Fibroblast of skin of back (primary cell): ENCODE measurements at places on chromosomes 16 and 17.

- DNase-seq: no peak
Measured at GRCh38 chr17:48755356-48755755, 26.8 kb upstream of the HOXB13 start.

DNA sequence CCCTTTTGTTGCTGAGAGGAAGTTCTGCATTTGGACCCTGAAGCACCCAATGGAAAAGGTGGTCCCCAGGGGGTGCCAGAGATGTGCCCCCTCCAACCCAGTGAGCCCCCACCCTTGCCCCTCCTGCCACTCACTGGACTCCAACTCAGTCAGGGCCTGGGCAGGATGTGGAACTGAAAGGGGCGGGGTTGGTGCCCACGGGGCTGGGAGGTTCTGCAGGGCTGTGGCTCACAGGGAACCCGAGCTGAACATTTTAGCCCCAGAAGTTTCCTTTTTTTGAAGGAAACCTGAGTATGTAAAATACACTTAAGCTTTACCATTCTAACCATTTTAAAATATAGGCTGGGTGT is 15.8 kb upstream of the OGFOD3 start:
- no peak for DNase-seq

DNA sequence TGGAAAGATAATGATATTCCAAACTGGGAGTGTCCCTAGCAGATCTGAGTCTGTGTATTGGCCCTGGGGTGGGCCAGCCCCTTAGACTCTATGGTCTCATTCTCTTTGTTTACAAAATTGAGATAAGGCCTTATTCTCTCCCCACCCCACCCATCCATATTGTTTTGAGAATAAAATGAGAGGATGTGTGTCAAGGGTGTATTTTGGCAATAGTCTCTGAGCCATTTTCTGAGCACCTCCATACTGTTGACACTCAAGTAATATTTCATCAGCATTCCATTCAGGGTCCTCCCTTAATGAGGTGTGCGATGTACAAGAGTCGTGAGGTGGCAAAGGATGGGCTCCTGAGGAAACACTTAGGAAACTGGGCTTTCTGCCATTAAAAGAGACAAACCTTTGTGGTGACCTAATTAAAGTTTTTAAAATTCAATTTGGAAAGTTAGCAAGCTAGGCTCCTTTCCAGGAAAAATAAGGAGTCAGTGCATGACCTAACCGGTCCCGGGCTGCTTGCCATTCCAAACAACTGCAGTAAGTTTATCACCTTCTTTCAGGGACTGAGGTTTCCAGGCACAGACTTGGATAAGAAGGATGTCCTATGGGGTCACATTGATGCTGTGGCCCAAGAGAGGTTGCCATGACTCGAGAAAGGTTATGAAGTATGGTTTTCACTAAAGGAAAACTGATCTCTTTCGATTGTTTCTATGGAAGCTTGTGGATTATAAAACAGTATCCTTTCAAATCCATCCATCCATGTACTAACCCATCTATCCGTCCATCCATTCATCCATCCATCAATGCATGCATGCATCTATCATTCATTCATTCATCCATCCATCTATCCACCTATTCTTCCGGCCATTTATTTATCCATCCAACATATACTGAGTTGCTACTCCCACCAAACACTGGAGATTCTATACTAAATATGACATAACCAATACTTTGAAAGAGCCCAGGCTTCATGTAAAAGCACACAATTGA is 443.3 kb downstream of the UTP18 start:
- DNase-seq: peak; percentile 52

DNA sequence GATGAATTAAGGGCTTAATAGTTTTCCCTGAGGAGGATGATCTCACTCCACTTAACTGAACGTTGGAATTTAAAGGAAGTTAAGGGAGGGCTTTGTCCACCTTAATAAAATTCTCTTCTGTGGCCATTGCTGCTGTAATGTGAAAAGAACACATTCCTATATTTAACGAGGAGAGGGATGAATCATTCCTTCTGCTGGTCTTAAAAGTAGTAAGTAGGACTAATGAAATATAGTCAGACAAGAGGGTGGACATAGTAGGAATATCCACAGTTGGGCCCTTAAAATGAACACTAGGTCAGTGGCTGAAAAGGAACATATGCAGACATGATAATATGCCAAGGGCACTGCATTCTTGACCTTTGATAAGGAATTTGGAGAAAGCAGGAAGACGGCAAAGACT is 405.6 kb downstream of the PMP22 start:
- DNase-seq: peak; percentile 57

DNA sequence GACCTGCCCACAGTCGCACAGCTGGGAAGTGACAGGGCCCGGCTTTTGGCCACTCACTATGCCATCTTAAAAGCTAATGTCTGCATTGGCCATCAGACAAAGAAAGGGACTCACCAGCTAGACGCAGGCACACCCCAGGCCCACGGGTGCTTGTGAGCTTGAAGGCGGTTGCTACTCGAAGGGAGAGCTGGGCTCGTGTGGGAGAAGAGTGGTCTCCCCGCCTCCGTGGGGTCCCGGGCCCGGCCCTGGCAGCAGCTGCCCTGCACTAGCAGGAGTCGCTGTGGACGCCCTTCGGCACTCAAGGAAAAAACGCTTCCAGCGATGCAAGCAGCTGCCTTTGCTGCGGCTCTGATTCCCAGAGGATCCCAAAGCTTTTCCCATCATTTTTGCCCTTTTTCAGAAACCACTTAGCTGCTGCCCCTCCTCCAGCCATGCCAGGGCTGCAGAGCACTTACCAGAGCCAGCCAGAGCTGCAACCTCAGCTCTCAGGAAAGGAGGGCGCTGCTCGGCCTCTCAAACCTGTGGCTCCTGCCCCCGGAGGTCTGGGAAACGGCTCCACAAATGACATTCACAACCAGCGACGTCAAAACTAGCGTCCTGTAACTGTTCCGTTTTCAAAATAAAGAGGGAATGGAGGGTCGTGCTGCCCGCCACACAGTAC is 12.3 kb downstream of the TRPV1 start:
- DNase-seq: no peak

GRCh38 chr16:72680732-72681131 is 367.2 kb downstream of the ZFHX3 start:
- no peak for DNase-seq

DNA sequence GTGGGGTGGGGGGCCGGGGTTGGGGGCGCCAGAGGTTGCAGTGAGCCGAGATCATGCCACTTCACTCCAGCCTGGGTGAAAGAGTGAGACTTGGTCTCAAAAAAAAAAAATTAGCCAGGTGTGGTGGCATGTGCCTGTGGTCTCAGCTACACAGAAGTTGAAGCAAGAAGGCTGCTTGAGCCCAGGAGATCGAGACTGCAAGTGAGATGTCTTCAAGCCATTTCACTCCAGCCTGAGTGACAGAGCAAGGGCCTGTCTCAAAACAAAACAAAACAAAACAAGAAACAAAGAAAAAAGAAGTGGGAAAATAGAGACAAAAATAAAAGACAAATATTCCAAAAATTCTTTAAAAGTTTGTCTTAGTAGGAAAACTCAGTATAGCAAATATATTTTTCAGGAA is 135.1 kb upstream of the CORO6 start:
- DNase-seq: no peak

DNA sequence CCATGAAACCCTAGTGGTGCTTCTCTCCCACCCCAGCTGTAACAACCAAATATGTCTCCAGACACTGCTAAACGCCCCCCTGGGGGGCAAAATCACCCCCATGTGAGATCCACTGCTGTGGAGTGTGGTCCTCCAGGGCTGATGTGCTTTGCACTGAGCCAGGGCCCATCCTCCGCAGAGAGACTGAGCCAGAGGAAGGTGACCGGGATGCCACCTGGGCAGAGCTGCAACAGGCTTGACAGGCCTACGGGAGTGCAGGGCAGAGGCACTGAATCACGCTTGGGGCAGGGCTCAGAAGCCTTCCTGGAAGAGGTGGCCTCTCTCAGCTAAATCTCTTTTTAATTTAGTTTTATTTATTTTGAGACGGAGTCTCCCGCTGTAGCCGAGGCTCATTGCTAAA is 4.4 kb downstream of the GJD3 start:
- no peak for DNase-seq

DNA sequence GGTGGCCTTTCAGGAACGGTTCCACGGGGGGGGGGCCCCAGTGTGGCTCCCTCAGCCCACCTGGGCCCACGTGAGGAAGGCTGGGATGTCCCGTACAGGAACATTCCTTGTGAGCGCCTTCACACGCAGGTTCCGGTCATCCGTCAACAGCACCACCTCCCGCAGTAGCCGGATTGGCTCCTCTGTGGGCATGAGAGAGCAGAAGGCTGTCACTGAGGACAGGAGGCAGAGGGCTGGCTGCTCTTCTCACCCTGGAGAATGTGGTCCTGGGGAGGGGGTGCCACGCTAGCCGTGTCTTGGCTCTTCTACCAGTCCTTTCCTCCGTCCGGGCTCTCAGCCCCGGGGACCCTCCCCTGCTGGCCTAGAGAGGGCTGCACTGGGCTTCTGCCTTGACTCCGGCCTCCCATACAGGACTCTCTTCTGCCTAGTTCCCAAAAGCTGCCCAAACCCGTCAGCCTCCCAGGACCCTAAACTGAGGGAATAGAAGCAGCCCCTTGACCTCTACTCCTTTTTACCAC is 6.6 kb downstream of the HIC1 start:
- DNase-seq: no peak

GRCh38 chr17:7296189-7296861 is 1.9 kb upstream of the YBX2 start:
- peak; percentile 78 for DNase-seq

GRCh38 chr17:81323411-81323868 is 28.3 kb upstream of the SLC38A10 start:
- no peak for DNase-seq

GRCh38 chr17:79862771-79863440 is 23.7 kb upstream of the CBX4 start:
- no peak for DNase-seq

- DNase-seq: no peak
Measured at GRCh38 chr16:3610698-3611145, 684 bp downstream of the SLX4 start.

DNA sequence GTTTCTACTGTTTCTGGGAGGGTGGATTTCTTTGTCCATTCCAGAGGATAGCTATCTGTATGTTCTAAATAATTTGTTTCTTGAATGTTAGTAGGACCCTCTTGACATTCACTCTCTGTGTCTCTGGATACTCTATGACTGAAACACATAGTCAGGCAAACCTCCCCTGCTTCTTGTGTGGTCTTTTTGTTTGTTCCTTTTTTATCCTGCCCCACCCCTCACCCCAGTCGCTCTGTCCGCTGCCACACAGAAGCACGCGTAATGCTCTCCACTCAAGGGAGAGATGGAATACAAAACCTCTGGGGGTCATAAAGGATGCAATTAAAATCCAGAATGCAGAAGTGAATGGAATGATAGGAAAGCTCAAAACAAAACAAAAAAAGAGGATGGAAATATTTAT is 253.1 kb downstream of the RBFOX1 start:
- no peak for DNase-seq

GRCh38 chr16:21940570-21940969 is 12.6 kb upstream of the UQCRC2 start:
- no peak for DNase-seq

GRCh38 chr17:9647014-9647413 is 1.7 kb downstream of the USP43 start:
- no peak for DNase-seq

GRCh38 chr16:67390816-67391423 is 2.4 kb downstream of the TPPP3 start:
- DNase-seq: no peak

DNA sequence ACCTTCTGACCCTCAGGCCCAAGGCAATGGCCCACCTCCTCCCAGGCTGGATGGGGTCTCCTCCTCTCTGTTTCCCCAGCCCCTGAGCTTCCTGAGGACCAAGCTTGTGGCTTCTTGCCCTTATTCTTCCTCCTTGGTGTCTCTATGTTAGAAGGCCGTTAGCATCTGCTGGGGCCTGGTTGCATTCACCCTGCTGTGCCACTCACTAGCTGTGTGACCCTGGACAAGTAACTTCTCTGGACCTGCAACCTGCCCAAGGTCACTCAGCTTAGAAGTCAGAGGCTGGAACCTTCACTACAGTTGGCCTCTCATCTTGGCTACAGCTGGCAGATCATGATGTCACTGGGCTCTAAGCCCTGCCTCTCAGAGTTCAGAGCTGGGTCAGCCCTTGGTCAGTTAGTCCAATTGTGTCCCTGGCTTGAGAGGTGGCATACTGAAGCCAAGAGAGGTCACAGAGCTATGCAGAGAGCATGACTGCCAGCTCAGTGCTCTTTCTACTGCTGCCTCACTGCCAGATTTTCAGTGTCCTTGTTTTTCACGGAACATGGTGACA is 3.0 kb downstream of the MT2A start:
- DNase-seq: peak; percentile 19

GRCh38 chr17:82787081-82787848 is 35.4 kb downstream of the TBCD start:
- no peak for DNase-seq

- no peak for DNase-seq
Measured at GRCh38 chr17:45974916-45975630, 24.0 kb upstream of the STH start.

GRCh38 chr16:11298143-11298900 is 17.2 kb upstream of the PRM1 start:
- no peak for DNase-seq

GRCh38 chr16:68227850-68228553 is 7.9 kb downstream of the ESRP2 start:
- DNase-seq: no peak

- DNase-seq: peak; percentile 55
Measured at GRCh38 chr16:74563828-74564263, 43.1 kb downstream of the GLG1 start.

GRCh38 chr16:28107232-28107631 is 43.7 kb upstream of the GSG1L start:
- no peak for DNase-seq

DNA sequence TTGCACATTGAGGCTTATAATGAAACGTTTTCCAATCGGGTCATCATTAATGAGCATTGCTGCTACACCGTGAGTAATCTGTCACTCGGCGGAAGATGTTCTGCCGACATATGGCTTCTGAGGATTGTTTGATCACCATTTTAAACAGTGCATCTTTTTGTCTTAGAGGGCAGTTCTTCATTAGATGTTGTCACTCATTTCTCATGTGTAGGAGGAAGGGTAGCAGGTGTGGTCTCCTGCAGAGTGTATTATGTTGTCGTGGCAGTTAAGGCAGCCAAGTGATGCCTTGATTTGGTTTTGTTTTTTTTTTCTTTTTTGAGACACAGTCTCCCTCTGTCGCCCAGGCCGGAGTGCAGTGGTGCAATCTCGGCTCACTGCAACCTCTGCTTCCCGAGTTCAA is 50.5 kb downstream of the SEC14L1 start:
- DNase-seq: no peak
